ENCODE measurements at places on chromosomes 11 and 22. TPM values are rescaled to one million over a fixed set of nuclear protein-coding genes. Genes with fewer than 3 reads are reported as not detected.

GRCh38 chr11:1555713-1556153 is 16.3 kb downstream of the DUSP8 start:
- DNase-seq: no peak

DNA sequence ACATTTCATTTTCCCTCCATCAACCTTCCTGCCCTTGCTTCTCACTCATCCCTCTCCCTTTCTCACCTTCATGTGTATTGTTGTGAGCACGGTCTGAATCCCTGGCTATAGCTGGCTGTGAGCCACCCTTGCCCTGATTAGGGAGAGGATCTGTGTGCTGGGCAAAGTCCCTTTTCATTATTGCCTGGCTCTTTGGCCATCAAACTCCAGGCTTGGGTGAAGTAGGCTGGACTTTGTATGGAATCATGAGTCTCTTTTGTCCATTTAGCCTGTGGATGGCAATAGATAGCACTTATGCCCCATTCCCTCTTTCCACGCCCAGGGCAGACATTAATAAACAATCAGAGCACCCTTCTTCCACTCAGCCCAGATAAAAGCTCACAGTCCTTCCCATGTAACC is 6.7 kb downstream of the MYO18B start:
- no peak for DNase-seq

GRCh38 chr11:69449320-69450063 is 32.0 kb upstream of the LINC01488 start:
- peak; percentile 79 for DNase-seq

- DNase-seq: no peak
These were observed 10.8 kb downstream of the SUN2 start for GRCh38 chr22:38744981-38745380.

- DNase-seq: no peak
These were observed 221.2 kb upstream of the PLET1 start for GRCh38 chr11:112481893-112482292.

GRCh38 chr11:126968915-126969314 is 31.7 kb downstream of the KIRREL3 start:
- DNase-seq: no peak

DNA sequence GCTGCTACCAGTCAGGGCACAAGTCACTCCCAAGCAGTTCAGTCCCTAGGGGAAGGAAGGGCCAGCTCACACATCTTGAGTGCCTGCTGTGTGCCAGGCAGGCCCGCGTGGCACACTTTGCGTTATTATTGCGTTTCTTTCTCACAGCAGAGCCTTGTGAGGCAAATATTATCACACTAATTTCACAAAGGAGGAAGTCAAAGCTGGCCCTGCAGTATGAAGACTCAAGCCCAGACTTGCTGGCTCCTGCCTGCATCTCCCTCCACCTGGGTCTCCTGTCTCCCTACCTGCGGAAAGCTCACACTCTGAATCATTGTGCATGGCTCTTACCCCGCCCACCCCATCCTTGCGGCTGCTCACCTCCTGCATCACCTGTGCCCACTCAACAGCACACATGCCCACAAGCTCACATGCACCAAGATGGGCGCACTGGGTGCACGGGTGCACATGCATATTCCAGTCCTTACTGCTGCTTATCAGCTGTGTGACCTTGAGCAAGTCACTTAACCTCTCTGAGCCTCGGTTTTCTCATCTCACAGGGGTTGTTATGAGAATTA is 31.7 kb upstream of the P2RY2 start:
- no peak for DNase-seq

DNA sequence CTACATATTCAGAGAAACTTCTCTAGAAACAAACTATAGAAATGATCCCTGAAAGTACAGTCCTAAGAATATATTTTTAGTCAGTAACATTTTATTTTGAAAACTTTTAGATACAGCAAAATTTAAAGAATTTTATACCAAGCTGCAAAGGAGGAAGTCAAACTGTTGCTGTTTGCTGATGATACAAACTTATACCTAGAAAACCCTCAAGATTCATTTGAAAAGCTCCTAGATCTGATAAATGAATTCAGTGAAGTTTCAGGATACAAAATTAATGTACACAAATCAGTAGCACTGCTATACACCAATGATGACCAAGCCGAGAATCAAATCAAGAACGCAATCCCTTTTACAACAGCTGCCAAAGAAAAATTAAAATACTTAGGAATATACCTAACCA is 10.1 kb downstream of the ZBTB44 start:
- DNase-seq: no peak

GRCh38 chr11:101082813-101083212 is 46.8 kb downstream of the PGR start:
- no peak for DNase-seq

- no peak for DNase-seq
These were observed 60.7 kb downstream of the GLYATL1 start for GRCh38 chr11:59000003-59000402.

DNA sequence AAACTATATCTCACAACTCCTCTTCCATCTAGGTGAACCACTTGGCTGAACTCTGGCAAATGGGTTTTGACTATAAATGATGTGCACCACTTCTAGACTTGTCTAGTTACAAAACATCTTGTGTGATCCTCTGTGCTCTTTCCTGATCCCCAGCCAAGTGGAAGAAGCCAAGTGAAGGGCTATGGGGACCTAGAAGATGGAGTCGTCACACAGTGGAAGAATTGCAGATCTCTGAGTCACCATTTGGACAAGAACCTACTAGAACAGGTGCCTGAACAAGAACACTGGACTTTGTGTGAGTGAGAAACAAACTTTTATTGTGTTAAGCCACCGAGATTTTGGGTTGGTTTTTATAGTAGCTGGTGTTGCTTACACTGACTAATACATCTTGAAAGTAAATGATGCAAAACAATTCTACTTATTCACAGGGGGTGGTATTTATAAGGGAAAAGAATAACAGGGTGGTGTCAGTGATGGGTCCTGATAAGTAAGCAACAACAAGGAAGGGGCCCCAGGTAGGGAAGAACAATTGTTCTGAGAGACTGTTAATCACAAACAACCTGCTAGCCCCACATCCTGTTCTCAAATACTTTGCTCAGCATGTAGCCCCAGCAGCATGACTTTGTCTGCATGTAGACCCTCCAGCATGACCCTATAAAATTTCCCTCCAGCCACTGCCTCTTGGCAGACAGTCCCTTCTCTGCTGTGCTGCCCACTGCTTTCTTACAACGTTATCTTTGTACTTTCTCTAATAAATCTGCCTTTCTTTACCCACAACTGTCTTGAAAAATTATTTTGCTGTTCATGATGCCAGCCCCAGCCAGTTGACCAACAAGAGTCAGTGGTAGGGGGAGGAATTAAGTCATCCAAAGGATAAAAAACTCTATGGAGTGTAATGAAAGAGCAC is 280.7 kb upstream of the PLET1 start:
- no peak for DNase-seq

DNA sequence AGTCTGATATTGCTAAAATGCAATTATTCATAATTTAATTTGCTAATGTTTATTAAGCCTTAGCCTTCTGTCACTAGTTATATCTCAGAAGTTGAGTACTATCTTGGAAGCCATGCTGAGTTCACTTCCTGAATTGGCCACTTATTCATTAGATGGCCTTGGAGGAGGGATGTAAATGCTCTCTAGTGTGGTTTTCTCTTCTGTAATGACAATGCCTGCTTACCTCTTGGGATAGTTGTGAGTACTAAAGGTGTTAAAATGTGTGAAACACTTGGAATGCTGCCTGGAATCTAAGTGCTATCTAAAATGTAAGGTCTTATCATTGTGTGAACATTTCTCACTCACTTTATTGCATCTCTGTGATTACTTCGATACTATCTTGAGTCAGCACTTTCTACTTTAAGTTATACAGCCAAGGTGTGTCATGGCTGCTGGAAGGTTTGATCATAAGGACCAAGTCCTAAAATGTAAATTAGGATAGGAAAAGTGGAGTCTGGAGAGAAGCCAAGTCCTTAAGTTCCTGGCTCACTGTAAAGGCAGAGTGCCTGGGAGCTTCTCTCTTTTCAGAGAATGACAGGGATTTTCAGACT is 12.4 kb downstream of the GLYATL2 start:
- no peak for DNase-seq

DNA sequence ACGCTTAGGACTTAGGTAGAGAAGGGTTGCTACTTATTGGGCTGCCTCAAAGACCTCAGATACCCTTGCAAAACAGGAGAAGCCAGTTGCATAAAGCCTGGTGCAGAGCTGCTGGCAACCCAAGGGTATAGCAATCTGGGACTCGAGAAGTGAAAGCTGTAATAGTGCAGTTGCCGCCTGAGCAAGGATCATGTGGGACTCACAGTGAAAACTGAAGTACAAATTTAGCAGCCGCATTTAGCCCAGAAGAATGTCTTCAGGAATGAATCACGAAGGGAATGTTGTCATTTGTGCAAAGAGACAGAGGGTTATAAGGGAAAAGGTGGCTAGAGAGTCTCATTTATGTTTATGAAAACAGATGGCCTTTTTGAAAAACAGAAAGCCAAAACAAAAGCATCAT is 267.2 kb downstream of the TENM4 start:
- DNase-seq: no peak

DNA sequence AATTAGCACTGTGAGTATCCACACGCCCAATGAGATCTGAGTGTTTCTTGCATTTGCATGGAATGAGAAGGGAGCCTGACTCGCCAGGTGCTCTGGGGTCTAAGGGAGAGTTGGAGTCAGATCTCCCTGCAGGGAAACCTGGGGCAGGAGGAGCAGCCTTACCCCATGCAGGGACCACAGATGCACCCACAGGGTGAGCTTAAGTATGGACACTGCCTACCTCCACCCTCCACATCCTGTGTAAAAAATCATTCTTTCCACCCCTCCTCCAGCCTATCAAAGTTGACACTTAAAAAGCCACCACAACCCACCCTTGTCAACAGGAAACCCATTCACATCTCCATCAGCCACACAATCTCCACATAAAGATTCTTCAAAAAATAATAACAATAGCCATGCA is 67.0 kb upstream of the IGLL5 start:
- DNase-seq: no peak

DNA sequence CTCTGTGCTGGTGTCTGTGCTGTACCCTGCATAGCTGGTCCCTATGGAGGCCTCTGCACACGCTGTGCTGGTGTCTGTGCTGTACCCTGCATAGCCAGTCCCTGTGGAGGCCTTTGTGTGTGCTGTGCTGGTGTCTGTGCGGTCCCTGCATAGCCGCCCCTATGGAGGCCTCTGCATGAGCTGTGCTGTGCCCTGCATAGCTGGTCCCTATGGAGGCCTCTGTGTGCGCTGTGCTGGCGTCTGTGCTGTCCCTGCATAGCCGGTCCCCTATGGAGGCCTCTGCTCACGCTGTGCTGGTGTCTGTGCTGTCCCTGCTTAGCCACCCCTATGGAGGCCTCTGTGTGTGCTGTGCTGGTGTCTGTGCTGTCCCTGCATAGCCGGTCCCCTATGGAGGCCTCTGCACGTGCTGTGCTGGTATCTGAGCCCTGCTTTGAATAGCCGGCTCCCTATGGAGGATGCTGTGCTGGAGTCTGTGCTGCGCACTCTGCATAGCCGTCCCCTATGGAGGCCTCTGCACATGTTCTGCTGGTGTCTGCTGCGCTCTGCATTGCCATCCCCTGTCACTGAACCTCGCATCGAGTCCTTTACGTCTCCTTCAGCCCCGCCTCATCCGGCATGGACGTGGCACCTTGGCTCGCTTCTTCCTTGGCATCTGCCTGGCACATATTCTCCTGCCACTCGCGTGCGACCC is 6.2 kb downstream of the NADSYN1 start:
- DNase-seq: no peak

GRCh38 chr22:30150212-30150611 is 69.9 kb downstream of the HORMAD2 start:
- DNase-seq: no peak

DNA sequence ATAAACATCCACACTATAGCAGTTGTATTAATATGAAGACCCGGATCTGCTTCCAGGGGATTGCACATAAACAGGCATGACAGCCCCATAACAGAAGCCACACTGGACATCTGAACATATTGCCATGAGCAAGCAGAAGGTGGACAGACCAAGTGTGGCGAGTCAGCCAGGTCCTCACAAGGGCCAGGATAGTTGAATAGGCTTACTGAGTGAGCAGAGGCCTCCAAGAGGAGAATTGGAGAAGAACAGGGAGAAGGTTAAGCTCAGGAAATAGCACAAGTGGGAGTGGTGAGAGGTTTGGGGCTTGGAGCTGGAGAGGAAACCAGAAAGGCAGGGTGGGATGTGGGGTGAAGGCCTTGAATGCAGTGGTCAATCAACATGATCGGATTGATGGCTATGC is 10.8 kb downstream of the SLC35C1 start:
- DNase-seq: no peak

- no peak for DNase-seq
These were observed 57.2 kb downstream of the CCDC83 start for GRCh38 chr11:85912414-85912813.

GRCh38 chr11:84819537-84819936 is 807.6 kb downstream of the DLG2 start:
- DNase-seq: no peak

GRCh38 chr11:123082977-123083376 is 21.0 kb upstream of the HSPA8 start:
- no peak for DNase-seq

DNA sequence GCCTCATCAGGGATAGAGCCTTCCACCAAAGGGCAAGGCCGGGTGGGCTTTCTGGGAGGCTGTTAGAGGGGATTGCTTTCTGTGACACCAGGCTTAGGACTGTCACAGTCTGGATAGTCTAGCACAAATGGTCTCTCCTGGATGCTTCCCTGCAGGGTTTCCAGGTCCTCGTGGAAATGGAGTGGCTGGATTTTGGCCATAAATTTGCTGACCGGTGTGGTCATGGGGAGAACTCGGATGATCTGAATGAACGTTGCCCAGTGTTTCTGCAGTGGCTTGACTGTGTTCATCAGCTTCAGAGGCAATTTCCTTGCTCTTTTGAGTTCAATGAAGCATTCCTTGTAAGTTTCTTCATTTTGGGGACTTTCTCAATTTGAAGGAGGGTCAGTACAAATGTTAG is 67.1 kb upstream of the HORMAD2 start:
- no peak for DNase-seq

GRCh38 chr11:68040101-68040956 is 1.5 kb downstream of the TCIRG1 start:
- DNase-seq: peak; percentile 66

GRCh38 chr11:77400271-77400670 is 73.6 kb downstream of the PAK1 start:
- no peak for DNase-seq

GRCh38 chr11:76707293-76707825 is 36.8 kb upstream of the LRRC32 start:
- no peak for DNase-seq

TRIM49 gene
- total RNA-seq: not detected

PTPRCAP gene
- total RNA-seq: 0.60 TPM

GDPD4 gene
- total RNA-seq: not detected

KRTAP5-10 gene
- not detected for total RNA-seq

APOA5 gene
- total RNA-seq: not detected

FXYD6 gene
- 30.2 TPM for total RNA-seq

CALCA gene
- not detected for total RNA-seq

SHANK2 gene
- 0.27 TPM for total RNA-seq
